ENCODE measurements at places on chromosomes 1 and 21.

GRCh38 chr1:58726581-58726980 is 26.7 kb upstream of the MYSM1 start:
- DNase-seq, result no peak

GRCh38 chr1:185916861-185917260 is 182.7 kb downstream of the HMCN1 start:
- no peak for DNase-seq

DNA sequence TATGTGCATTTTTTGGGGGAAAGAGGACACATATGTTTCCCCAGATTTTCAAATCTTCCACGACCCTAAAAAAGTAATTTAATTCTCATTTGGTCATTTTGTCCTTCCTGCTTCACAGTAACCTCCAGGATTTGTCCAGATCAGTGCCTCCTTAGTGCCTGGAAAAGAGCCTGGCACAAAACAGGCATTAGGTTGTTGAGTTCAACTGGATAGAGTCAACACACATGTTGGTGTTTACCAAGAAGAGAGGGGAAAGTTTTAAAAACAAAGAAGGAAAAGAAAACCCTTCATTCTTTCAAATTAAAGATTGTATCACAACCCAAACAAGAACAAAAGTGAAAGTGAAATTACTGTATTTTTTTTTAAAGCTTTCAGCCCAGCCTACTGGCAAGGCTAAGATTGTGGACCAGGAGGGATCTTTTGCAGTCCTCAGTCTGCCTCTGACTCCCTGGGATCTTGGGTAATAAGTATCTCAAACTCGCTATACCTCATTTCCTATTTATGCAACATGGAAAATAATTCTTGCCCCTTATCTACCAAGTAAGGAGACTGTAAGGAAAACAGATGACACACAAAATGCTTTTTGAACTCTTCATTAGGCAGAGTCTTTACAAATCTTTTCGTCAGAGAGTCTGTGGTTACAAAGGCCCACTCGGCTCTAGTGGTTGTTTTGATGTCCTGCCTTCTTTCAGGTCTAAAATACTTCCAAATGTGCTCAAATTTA is 57.8 kb downstream of the ZNF281 start:
- DNase-seq, result no peak

GRCh38 chr1:198811449-198811848 is 172.6 kb downstream of the PTPRC start:
- DNase-seq, result no peak

DNA sequence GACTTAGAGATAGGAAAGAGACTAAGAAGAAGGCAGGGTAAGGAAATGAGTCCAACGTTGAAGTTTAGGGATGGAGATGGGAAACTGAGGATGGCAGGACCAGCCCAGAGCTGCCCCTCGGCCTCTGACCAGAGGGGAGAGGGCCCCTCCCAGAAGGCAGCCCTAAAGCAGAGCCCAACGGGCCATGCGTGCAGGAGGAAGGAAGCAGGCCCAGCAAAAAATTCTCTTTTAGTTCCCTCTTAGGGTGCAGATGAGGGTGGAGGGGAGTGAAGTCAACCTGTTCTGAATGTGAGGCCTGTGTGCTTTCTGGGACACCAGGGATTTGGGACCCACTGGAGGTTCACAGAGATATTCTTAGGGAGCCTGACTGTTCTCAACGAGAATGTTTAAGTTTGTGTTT is 225.4 kb downstream of the RHOU start:
- DNase-seq, result no peak

DNA sequence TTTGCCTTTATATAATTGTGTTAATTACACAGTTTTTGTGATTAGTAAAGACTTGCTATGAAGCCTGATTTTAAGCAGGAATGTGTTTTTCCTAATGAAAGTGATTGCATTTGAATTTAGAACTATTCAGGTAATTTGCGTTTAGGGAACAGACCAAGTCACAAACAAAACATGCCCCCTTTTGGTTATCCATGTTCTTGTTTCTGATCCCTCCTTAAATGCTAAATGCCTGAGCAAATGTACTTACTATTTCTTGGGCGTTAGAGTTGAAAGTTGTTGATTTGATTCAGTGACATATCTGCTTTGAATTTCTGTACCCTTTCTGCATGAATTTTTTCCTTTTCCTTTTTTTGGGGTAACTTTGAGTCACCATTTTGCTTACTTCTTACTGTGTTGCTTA is 5.2 kb downstream of the POU2F1 start:
- DNase-seq, result no peak

DNA sequence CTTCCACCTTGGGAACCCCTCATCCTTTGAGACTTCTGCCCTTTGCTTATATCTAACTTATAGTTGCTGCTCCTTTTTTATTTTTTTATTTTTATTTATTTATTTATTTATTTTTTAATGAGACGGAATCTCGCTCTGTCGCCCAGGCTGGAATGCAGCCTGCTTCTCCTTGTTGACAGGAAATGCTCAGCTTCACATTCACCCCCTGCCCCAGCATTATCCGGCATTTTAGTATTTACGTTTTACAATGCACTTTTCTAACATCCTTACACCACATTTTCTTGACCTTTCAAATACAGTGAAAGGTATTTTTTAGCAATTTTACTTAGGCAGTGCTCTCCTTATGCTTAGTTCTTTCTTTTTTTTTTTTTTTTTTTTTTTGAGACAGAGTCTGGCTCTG is 14.9 kb downstream of the CXADR start:
- no peak for DNase-seq

DNA sequence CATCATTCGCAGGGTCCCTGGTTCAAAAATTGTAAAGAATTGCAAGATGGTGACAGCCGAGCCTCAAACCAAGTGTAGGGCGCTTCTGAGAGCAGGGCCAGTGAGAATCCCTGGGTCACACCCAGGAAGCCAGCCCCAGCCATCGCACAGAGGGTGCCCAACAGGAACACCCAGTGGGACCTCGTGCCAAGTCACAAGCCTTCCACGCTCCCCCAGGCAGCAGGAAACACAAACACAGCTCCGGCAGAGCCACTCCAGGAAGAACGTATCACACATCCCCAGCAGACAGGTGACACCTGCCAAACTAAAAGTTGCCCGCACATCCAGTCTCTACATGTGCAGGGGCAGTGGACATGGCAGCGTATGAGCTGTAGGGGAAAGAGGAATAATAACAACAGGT is 20.2 kb downstream of the DHRS3 start:
- no peak for DNase-seq

GRCh38 chr1:216765346-216766300 is 42.4 kb upstream of the ESRRG start:
- DNase-seq, result no peak

DNA sequence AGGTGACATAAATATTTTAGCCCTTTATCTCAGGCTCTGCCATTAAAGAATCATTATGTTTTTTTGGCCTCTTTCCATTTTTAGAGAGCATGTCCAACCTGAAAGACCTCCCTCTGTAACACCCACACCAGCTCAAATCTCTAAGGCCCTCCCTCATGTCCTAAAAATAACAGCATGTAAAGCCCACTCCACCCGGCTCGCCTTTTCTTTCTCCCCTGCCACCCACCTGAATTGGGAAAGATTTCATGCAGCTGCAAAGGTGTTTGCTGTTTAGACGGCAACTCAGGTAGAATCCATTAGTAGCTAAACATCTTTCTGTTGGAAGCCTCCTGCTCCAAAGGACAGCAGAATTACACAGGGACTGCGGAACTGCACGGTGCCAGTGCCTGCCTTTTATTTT is 79.9 kb downstream of the DMRTA2 start:
- no peak for DNase-seq

DNA sequence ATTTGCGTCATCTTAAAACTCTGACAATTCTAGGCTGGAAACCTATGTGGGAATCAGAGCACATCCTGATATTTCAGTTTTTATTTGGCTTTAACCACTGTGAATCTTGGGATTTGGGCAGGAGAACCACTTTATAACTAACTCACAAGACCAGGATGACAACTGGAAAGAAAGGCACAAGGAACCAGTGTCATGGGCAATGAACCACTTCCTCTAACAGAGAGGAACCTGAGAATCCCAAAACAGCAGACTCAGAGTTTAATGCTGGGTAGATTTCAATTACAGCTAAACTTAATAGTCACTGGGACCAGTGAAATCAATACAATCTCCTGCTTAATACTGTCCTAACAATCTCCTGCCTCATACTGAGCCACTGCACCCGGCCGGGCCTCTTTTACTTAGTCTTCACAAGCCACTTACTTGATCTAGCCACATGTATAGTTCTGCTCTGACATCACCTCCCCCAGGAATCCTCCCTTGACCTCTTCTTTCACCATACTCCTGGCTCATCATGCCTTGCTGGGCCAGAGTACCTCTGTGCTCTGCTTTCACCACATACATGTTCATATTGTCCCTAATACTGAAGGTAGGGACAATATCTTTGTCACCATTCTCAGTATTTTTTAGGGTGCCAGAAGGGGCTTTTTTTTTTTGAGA is 20.2 kb upstream of the SLFNL1 start:
- DNase-seq, result no peak

GRCh38 chr1:113192242-113192641 is 119.2 kb downstream of the LRIG2 start:
- DNase-seq, result no peak

- DNase-seq, result no peak
Observed at GRCh38 chr1:52919051-52919722, 2.4 kb downstream of the ECHDC2 start.

All from thymus (tissue), 14 donors.